ENCODE measurements at places on chromosomes 1 and 21.

GRCh38 chr1:14869187-14869586 is 270.7 kb downstream of the KAZN start:
- DNase-seq, result no peak

GRCh38 chr1:110608247-110608646 is 2.1 kb upstream of the KCNA2 start:
- no peak for DNase-seq

GRCh38 chr1:12654004-12654567 is 10.2 kb downstream of the AADACL4 start:
- no peak for DNase-seq

DNA sequence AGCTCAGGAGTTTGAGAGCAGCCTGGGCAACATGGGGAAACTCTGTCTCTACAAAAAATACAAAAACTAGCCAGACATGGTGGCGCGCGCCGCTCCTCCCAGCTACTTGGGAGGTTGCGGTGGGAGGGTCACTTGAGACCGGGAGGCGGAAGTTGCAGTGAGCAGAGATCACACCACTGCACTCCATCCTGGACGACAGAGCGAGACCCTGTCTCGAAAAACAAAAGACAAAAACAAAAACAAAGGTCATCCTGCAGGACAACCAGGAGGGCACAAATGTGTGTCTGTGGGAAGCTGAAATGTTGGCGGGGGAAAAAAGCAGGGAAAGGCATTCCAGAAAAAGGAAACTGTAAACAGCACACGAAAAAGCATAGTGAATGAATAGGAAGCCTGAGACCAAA is 104.1 kb upstream of the HNRNPU start:
- DNase-seq, result no peak

DNA sequence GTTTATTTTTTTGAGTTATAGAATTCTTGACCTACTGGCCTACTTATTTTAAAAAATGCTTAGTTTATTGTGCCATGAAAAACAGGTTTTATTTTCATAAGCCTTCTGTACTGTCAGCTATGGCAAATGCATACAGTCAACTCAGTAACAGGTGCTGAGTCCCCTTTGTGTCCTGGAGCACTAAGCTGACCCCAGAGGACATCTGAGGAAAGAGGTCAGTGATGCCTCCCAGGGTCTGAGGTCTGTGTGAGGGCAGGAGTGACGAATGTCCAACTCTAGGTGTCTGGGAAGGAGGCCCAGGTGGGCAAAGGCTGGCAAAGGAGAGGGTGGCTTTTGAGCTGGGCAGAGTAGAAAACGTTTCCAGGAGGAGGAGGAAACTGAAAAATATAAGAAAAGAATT is 7.8 kb upstream of the TMEM201 start:
- no peak for DNase-seq

DNA sequence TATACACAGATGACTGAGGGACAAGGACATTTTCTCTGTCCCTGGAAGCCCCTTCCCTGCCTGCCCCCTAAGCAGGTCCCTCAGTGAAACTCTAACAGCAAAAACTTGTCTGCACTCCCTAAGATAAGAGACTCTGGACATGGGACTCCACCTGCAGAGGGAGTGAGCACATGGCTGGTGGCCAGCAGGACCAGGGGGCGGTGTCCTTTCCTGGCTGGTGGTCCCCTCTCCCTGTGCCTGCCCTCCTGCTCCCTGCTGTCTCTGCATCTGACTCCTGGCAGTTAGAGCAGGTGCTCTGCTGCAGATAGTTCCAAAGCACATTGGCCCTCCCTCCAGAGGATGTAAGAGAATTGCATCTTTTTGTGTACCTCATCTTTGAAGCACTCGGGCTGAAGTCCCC is 215.5 kb downstream of the GRIK3 start:
- DNase-seq, result no peak

- DNase-seq, result no peak
Measured at GRCh38 chr1:105294838-105295237, 1545.1 kb downstream of the AMY1C start.

DNA sequence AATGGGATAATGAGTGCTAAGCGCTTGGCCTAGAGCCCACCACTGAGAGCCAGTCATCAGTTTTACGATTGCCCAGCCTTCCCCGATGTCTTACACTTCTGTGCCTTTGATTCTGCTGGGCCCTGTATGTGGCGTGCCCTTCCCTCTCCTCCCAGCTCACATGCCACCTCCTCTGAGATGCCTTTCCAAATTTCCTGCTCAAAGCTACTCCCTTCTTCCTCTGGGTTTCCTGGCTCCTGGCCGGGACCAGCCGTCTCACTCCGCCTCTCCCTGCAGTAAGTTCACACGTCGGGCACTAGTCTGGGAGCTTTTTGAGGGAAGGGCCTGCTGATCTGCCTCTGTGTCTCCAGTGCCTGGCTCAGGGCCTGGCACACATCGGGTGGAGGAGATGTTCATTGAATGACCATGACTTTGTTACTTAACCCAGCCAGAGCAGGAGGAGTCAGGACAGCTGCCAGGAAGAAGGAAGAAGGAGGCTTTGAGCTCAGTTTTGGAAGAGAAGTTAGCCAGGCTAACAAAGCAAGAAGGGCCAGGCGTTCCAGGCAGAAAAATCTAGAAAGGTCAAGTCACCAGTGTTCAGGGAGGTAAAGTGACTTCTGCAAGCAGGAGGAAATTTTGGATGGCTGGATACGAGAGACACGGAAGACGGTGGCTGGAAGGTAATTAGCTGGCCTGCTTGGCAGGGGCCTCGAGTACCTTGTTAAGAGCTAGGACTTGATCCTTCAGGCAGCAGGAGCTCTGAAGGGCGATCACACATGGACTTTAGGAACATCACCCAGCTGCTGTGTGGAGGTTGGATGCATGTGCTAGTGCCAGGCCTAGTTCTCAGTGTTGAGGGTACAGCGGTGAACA is 63.6 kb downstream of the EPHB2 start:
- DNase-seq, result no peak

- DNase-seq, result no peak
Measured at GRCh38 chr1:82587371-82587770, 786.6 kb downstream of the ADGRL2 start.

DNA sequence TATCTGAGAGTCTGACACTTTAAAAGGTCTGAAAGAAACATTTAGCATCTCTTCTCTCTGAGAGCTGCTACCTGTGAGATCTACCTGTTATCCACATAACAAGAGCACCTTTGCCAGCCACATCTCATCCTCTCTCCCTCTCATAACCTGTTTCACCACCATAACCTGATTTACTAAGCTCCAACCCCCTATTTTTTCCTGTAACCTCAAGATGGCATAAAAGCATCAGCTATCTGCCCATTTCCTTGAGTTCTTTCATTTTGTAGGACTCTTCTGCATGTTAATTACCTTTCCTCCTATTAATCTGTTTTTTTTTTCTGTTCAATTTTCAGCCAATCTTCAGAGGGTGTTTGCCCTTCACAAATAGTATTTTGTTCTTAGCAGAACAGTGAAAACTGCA is 136.5 kb upstream of the KCNK1 start:
- DNase-seq, result no peak

GRCh38 chr1:5311634-5312292 is 657.4 kb downstream of the AJAP1 start:
- no peak for DNase-seq

- no peak for DNase-seq
Measured at GRCh38 chr1:214280386-214281020, 456 bp upstream of the SMYD2 start.

DNA sequence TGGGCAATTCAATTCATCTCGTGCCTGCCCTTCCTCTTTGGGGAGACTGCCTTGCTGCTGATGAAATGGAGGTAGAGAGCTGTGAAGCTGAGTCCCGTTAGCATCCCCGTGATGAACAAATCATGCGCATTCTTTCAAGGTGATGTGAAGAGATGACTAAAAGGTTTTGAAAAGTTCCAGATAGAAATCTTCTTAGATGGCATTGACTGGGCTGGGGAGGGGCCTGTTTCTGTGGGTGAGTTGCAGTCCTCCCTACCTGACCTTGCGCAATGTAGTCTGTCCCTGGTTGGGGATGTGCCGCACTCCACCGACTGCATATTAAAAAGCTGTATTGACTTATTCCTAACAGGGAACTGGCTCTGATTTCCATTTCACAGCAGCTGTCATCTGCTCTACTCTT is 49.6 kb downstream of the ST6GALNAC3 start:
- DNase-seq, result no peak

- no peak for DNase-seq
Measured at GRCh38 chr1:20726932-20727745, 5.4 kb downstream of the SH2D5 start.

DNA sequence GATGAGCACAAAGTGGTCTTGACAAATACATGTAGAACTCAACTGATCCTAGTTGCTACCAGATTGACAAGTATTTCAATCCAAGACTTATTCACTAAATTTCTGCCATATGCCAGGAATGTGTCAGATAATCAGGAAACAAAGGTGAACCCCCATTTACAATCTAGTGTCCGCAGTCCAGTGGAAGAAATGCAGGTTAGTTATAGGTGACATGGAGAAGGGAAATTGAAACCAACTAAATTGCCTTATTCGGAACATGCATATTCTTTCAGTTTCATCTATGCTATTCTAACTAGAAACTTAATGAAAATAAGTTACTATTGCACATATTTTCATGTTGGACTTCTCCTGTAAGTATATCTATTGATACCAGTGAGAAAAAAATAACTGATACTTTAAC is 209.4 kb downstream of the COL24A1 start:
- DNase-seq, result no peak

DNA sequence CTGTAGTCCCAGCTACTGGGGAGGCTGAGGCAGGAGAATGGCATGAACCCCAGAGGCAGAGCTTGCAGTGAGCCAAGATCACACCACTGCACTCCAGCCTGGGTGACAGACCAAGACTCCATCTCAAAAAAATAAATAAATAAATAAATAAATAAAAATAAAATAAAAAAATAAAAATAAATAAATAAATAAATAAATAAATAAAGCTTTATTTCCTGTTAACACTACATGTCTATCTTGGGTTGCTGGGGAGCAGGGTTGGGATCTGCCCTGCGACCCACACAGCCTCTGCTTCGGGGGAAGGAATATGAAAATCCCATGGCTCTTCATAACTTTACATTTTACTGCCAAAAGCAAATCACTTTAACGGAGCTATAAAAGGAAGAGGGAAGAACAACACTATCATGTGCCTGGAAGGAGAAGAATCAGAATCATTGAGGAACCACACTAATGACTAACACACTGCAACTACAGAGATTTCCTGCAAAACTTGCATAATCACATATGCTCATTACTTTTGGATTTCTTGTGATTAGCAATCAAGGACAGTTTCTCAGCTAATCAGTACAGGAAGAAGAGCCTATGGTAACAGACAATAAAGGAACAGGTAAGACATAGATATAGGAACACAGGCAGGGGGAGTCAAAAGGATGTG is 72.8 kb upstream of the CD55 start:
- DNase-seq, result no peak

- no peak for DNase-seq
Measured at GRCh38 chr1:203122159-203122558, 5.4 kb upstream of the ADORA1 start.

DNA sequence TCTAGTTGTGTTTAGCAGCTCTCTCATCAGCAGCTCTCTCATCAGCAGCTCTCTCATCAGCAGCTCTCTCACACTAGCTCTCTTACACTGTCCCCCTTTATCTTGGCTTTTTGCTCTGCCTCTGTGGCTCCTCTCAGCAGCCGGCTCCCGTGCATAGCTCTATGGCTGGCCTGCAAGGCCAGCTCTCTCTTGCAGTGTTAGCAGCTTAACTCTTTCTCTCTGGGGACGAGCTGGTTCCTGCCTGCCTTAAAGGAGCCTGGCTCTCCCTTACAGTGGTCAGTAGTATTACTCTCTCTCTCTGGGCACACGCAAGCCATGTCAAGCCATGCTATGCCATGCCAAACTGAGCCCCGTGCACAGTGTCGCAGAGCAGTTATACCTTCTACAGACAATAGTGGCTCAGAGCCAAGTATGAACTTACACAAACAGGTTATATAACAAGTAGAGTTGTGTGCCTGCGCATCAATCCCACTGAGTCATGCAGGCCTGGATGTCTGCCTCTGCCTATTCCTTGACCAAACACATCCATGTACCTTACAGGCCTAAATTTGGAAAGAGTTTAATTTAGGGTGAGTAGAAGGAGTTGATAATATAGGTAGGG is 295.9 kb downstream of the TPR start:
- DNase-seq, result no peak

Data from GM10248 (cell line).